ENCODE measurements at places on chromosomes 1 and 21. TPM values are rescaled to one million over a fixed set of nuclear protein-coding genes. Genes with fewer than 3 reads are reported as not detected.
A peak's percentile ranks its signal among the peaks of the same experiment; 100 is the strongest.

The HJV gene
- 0.13 TPM for polyA plus RNA-seq

DNA sequence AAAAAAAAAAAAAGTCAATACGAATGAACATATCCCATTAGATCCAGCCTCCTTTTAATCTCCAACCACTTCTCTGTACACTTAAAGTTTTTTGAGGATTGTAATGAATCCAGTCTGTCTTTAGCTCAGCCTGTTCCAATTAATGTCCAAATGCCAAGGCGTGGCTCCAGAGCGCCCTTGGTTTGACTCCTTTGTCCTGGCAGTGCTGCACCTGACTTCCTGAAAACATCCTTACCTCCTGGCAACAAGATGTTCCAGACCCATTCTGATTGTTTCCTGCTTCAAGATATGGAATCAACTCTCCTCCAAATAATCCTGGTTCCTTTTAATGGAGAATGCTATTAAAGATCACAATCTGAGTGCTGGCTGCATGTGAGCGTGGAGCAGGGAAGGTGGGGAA, 74.1 kb upstream of the FAM20B start:
- DNase-seq: no peak

The CYP4A22 gene
- polyA plus RNA-seq: 8.2 TPM

- DNase-seq: no peak
Measured at GRCh38 chr1:225666495-225666894, 13.6 kb upstream of the ENAH start.

The IVL gene
- polyA plus RNA-seq: 0.23 TPM

The METTL18 gene
- polyA plus RNA-seq: 15.8 TPM

DNA sequence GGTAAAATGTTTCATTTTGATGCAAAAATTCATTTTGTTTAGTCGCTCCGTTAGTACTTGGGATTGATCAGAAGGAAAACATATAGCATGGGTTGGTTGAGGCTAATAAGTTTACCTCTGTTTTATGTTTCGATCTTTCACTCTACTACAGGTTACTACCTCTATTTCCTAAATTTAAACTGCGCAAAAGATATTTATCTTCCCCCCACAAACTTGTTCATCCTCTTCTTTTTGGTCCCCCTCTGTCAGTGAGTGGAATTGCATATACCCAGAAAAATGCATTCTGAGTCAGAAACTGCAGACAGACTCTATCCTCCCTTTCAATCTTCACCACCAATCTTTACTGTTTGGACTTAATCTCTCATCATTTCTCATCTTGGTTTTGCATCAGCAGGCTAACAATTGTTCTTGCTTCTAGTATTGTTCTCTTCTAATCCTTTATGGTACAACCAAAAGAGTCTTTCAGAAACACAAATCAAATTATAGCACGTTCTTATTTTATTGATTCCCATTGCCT, 316.0 kb upstream of the ADGRL4 start:
- DNase-seq: no peak

DNA sequence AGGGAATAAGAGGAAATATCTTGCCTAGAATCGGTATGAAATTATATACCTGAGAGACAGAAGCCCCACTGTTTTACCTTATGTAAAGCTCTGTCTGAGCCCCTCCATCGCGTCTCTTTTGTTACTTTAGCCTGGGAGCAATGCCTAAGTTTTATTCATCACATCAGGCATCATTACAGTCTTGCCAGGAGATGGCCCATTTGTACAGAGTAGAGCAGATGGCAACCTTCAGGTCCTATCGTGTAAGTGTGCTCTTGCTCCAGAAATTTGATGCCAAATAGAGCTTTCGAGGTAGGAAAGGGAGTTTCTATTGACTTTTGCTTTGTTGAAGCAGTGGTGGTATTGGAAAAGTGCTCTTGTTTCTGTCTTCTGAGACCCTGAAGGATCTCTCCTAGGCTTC, 24.9 kb downstream of the CFAP126 start:
- DNase-seq: no peak

The IGSF8 gene
- polyA plus RNA-seq: 23.2 TPM

The TESK2 gene
- polyA plus RNA-seq: 8.0 TPM

The PODN gene
- 2.0 TPM for polyA plus RNA-seq

DNA sequence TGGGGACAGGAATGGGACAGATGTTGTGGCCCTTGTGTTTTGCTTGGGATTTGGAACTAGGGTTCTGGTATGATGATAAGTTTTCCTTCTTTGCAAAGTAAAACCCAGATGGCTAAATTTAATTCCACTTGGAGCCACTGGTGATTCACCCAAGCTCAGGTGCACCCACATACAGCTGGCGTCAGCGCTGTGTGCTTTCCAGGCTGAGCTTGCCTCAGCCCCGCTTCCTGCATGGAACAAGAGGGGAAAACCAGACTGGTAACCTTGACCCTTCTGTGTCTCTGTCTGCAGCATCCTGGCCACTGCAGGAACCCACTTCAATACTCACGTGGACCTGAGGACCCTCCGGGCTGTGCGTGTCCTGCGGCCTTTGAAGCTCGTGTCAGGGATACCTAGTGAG, 94.2 kb downstream of the CACNA1E start:
- no peak for DNase-seq

The SELP gene
- 4.4 TPM for polyA plus RNA-seq

GRCh38 chr1:33338440-33339211, 17.7 kb upstream of the A3GALT2 start:
- no peak for DNase-seq

GRCh38 chr1:41589395-41589794, 104.9 kb upstream of the EDN2 start:
- DNase-seq: no peak

DNA sequence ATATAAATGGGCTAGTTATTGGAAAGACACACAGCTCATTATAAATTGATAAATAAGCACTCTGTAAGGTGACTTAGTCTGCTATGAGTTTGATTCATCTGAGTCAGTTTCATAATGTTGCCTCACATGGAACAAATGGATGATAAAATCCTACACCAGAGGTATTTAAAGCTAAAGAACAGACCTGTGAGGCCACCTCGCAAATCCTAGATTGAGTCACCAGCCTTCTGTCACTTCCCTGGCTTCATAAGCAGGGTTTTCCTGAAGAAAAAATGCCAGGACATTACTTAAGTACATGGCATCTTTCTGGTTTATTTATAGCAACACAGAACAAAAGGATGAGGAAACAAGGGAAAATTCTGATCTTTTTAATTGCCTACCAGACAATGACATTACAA, 18.4 kb downstream of the CD2 start:
- DNase-seq: no peak

DNA sequence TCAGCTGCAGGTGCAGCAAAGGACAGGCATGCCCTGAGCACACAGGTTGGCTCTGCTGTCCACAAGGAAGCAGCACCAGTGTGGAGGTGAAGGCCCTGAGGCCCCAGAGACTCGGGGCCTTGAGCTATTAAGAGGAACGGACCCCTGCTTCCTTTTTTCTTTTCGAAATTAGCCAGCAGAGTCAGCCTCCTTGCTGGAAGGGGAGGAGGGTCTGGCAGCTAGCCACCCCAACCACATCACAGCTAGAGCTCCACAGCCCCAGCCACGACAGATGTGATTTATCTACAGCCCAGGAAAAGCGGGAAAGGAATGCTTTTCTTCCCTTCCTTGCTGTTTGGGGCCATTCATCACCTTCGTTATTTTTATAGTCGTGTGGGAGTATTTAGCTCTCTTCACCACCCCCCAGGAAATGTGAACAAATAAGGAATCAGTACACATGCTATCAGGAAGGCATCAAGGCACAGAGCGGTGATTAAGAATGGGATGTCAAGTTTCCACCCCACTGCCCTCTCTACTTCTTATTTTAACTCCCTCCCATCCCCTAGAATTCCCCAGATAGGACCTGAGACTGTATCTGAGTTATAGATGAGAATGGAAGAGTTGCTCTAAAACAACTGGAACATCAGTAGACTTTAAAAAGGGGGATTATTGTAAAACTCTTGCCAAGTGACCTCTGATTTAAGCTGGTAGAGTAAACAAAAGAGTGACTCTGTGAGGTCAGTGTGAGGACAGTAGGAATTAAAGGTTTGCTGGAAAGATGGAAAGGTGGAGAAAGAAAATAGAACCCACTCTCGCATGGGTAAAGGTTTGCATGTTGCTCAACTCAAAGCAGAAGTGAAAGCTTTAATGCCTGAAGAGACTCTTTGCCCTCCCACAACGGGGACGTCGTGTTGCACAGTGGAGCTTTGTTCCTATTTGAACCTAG, 224.7 kb upstream of the GJB5 start:
- peak; percentile 86 for DNase-seq

DNA sequence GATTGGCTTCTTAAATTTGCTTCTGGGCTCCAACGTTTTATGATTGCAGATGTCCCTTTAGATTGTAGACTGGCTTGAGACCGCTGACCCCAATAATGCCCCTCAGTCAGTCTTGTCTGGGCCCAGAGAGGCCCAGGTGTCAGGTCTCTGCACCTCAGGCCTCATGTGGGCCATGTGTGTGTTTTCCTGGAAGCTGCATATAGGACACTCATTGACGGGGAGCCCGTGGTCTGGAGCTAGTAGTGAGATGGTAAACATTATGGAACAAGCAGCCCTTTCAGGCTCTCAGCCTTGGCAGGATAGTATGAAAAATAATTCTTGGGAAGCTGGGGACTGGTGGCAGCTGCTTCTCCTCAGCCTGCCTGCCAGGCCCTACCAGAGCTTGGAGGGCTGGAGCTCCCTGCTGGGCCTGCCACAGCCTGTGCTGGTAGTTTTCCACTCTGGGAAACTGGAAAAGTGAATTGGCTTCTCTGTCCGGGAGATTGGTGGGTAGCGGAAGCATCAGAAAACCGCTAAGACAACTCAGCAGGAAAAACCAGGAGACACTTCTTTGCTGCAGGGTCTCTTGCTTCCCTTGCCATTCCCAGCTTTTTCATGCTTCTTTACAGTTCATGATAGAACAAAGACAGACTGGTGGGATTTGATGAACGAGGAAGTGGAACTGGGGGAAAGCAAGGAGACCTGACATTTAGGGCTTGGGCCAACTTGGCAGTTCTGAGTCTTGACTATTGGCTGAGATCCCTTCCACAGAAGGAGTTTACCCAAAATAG, 57.8 kb upstream of the HSD17B7 start:
- DNase-seq: no peak

DNA sequence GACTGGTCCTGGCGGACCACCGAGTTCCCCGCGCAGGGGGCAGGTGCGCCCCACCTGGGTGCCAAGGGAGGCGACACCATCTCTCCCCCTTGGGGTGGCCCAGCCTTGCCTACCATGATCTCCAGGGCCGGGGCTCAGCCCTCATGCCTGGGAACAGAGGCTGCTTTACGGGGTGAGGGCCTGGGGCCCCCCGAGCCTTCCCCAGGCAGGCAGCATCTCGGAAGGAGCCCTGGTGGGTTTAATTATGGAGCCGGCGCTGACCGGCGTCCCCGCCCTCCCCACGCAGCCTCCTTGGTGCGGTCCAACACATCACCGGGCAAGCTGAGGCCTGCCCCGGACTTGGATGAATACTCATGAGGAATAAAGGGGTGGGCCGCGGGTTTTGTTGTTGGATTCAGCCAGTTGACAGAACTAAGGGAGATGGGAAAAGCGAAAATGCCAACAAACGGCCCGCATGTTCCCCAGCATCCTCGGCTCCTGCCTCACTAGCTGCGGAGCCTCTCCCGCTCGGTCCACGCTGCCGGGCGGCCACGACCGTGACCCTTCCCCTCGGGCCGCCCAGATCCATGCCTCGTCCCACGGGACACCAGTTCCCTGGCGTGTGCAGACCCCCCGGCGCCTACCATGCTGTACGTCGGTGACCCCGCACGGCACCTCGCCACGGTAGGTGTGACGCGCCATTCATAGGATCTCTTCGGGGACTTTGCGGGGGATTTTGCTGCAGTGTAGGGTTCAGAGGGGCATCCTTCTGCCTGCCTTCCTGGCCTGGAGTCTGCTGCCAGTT, 38.2 kb downstream of the TP73 start:
- DNase-seq: no peak

GRCh38 chr1:27436204-27437159, 44.1 kb downstream of the GPR3 start:
- DNase-seq: no peak

- DNase-seq: no peak
Measured at GRCh38 chr1:79695138-79695537, 688.6 kb upstream of the ADGRL4 start.

- DNase-seq: no peak
Measured at GRCh38 chr1:182410138-182410537, 9.7 kb upstream of the TEDDM1 start.

The AGMAT gene
- 35.3 TPM for polyA plus RNA-seq

DNA sequence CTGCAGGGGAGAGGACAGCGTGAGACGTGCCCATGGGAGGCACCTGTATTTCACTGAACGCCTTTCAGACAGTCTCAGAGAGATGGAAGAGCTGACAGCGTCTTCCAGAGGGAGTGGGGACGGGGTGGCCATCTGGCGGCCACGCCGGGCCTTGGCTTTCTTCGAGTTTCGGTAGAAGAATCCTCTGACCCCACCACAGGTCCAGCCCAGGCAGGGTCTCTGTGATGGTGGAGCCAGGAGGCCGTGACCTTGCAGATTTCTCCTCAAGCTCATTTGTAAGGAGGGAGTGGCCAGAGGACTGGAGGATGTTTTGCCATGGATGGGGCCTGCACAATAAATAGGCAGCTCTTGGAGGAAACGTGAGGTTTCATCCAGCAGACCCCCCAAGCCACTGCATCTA, 47.6 kb upstream of the ADARB1 start:
- no peak for DNase-seq

- DNase-seq: no peak
Measured at GRCh38 chr1:26957306-26957705, 3.0 kb downstream of the KDF1 start.

The KIAA1614 gene
- polyA plus RNA-seq: 7.2 TPM

DNA sequence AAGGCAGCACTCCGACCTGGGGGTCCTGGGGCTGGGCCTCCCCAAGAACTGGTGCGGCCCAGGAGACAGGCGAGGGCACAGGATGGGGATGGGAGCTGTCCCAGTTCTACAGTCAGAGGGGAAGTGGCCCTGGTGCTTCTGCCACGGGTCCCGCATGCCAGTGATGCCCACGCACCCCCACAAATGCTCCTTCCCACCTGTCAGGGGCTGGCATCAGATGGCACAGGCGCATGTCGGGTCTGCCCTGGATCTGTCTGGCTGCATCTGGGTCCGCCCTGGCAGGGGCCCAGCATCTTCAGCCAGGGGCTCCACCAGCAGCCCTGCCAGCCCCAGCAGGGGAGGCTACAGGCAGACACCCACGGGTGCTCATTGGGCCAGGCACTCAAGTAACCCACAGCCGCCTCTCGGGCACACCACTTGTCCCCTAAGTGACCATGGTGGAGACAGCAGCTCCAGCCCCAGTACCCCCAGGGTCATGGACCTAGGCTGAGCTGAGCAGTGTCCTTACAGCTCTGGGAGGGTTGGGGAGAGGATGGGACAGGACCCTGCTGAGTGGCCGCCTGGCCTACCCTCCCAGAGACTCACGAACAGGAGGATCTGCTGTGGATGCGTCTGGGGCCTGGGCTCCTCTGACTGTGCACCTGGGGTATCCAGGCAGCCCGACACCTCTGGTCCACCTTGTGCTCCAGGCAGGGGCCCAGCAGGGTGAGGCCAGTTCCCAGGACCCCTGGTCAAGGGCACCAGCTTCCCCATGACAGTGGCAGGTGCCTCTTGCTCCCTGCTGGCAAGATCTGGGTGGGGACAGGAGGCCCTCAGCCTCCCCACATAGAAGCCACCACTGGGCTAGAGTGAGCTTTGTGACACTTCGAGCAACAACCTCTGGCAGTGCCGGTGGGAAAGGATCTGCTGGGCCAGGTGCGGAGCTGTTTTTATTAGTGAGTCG, 5.4 kb downstream of the SMIM1 start:
- DNase-seq: no peak
